ENCODE measurements at places on chromosomes 4 and X.

DNA sequence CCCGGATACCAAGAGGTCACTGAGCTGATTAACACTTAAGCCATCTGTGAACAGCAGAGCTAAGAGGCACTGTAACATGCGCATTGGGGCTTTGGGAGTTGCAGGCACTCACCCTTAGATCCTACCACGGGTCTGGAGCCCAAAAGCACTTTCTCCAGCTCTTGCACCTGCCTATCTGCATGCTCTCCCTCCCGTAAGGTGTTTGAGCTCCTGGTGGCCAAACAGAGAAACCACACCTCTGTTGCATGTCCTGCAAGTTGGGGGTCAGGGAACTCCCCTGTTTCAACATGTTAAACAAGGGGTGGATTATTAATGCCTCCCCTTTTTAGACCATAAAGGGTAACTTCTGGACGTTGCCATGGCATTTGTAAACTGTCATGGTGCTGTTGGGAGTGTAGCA lies 49.8 kb downstream of the GYPA start:
- no peak for DNase-seq

DNA sequence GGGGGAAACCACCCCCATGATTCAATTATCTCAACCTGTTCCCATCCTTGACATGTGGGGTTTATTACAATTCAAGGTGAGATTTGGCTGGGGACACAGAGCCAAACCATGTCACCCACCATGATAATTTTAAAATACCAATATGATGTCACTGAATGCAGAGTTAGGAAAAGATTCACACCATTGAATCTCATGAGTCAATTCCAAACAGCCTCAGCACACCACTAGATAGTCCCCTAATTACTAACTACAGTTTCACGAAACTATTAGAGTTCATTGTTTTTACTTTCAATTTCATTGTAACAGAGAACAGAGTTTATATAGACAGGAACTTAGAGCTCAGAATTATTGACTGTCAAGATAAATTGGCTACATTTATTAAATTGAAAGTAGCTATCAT lies 410.2 kb downstream of the FAM47A start:
- DNase-seq: no peak

DNA sequence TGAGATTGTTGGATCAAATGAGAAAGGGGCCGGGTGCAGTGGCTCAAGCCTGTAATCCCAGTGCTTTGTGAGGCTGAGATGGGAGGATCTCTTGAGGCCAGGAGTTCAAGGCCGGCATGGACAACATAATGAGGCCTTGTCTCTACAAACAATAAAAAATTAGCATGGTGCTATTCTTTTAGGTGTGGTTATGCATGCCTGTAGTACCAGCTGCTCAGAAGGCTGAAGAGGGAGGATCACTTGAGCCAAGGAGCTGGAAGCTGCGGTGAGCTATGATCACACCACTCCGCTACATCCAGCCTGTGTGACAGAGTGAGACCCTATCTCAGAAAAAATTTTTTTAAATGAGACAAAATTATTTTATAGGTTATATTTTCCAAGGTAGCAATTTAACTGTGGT lies 49.7 kb upstream of the TMEM150C start:
- DNase-seq: no peak

DNA sequence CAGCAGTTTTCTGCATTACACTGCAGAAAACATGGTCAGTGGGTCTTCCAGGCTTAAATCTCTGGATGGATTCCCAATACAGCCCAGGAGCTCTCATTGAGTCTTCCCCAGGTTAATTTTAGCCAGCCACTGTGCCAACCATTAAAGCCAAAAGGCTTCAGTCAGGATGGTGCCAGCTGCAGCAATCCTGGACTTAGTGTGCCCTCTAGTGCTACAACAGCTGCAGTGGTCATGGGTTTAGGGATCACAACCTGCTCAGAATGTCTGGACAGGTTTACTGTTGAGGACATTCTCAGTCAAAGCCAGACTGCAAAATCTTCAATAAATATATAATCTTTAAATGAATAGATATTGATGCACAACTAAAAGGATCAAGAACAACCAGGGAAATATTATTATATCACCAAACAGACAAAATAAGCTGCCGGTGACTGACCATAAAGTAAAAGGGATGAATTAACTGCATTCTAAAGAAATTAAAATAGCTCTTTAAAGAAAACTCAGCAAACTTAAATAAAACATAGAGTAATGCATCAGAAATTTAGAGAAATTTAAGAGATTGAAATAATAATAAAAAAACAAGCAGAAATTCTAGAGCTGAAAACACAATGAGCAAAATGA lies 639.9 kb downstream of the SPOCK3 start:
- DNase-seq: no peak

DNA sequence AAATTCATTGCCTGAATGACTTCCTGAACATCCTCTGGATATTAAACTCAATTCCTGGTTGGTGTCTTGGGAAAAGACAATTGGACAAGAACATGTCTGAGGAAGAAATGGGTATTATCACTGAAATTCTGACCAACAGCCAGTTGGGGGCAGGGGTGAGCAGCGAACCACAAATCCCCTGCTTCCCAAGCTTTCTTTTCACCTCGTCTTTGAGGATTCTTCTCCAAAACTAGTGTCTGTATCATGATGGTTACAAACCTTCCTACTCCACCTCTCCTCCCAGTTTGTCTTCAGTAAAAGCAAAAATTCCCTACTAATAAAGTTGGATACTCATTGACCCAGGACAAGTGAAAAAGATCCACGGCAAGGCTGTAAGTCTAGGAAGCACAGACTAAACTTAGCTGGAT lies 48.3 kb upstream of the WDR1 start:
- no peak for DNase-seq

DNA sequence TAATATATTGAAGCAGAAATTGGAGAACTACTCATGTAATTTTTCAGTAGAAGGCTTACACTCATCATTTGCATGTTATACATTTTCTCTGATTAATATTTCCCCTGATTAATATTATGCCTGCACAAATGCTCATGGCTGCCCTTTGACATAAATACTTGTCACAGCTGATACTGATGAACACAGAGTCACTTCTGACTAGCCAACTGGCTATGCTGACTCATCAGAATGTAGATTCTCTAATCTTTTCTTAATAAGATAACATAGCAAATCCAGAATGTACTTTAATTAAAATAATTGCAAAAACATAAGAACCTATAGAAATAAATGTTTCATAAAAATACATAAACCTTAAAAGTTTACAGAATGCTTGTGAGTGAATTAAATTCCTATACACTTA lies 52.4 kb upstream of the C4orf54 start:
- DNase-seq: no peak

GRCh38 chr4:41569961-41570360 lies 32.0 kb downstream of the LIMCH1 start:
- no peak for DNase-seq

GRCh38 chrX:100635989-100636320 lies 651 bp downstream of the TSPAN6 start:
- no peak for DNase-seq

DNA sequence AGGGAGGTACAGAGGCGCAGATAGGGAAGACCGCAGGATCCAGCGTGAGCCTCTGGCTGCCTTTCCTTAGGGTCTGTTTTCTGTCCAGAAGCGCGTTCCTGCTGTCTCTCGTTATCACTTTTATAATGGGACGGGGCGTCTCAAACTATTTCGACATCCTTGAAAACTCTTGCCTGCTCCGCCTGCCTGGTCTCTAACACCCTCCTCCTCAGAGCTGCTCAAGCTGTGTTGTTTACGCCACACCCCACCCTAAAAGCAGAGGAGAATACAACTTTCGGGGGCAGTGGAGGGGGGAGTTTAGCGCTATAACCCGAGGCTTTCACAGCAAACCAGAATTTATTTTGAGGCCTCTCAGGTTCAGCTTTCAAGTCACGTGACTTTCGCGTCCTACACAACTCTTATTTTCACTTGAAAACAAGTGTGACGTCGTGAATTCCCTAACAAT lies 646 bp upstream of the FAM3A start:
- DNase-seq: no peak

GRCh38 chr4:108320061-108320460 lies 151.3 kb upstream of the LEF1 start:
- DNase-seq: no peak

DNA sequence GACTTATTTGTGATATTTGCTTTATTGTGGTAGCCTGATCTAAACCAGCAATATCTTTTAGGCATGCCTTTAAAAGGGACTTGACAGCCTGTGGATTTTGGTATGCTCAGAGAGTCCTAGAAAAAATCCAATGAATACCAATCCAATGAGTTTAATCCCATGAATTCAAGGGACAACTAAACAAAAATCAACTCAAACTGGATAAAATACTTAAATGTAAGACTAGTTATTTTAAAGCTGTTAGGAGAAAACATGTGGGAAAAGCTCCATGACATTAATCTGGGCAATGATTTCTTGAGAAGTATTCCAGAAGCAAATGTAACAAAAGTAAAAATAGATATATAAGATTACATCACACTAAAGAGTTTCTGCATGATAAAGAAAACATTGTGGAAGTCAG lies 711.5 kb upstream of the PITX2 start:
- DNase-seq: no peak

- DNase-seq: no peak
These were observed 69.3 kb upstream of the PDE5A start for GRCh38 chr4:119697887-119698393.

DNA sequence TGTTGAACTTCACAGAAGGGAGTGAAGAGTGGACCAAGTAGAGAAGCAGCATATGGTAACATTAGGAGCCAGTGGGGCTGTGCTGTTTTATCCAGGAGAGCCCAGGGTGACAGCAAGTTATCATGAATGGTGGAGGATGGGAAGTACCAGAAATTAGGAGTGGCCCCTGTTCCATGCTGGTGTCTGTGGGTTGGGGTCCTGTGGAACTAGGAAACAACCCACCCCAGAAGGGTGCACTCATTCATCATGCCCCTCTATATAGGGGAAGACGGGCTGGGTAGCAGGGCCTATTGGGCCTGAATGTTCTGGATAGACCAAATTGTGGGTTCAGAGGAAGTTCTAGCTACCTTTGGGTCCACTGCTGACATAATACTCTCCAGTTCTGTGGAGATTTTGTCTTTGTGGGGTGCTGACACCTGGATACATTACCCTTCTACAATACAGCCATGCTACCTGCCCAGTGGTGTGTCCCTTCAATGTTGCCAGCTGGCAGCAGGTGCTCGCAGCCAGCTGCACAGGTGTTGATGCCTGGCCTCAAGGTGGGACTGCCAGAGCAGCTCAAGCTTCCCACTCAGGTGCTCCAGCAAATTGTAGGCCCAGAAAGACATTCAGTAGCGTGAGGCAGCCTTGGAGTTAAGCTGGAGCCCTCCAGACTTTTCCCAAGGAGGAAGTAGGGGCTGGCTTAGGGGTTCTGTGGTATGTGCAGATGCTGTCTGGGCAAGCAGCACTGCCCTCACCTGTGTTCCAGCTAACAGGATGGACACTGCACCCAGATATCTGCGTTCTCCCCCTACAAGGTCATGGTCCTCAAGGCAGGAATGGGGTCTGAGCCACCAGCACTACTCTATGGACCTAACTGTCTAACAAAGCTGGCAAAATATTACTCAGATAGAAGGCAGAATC lies 106.5 kb downstream of the NHSL2 start:
- DNase-seq: no peak

GRCh38 chr4:28724239-28724638 lies 1863.6 kb downstream of the STIM2 start:
- no peak for DNase-seq

GRCh38 chr4:181331214-181331613 lies 912.0 kb upstream of the TENM3 start:
- no peak for DNase-seq

- no peak for DNase-seq
These were observed 59.5 kb downstream of the SH2D1A start for GRCh38 chrX:124405868-124406267.

DNA sequence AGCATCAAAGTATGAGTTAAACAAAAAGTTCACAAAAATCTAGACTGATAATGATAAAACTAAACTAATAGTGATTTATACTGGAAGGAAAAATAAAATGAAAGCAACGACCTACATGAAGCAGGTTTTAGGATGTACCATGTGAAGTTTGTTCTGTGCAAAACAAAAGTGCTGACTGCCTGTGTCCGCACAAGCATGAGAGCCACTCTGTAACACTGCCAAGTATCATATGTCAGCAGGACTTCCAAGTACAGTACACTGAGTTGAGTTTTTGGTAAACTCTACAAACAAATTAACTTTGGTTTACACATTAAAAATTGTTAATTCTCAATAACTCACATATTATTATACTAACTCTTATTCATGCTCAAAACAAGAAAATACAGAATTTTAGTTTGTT lies 459.0 kb downstream of the PDGFC start:
- DNase-seq: no peak

GRCh38 chr4:176631611-176632010 lies 161.1 kb downstream of the VEGFC start:
- DNase-seq: no peak

GRCh38 chrX:1899841-1900240 lies 285.0 kb downstream of the ASMT start:
- no peak for DNase-seq

GRCh38 chr4:1727117-1728031 lies 6.1 kb downstream of the TACC3 start:
- DNase-seq: no peak

DNA sequence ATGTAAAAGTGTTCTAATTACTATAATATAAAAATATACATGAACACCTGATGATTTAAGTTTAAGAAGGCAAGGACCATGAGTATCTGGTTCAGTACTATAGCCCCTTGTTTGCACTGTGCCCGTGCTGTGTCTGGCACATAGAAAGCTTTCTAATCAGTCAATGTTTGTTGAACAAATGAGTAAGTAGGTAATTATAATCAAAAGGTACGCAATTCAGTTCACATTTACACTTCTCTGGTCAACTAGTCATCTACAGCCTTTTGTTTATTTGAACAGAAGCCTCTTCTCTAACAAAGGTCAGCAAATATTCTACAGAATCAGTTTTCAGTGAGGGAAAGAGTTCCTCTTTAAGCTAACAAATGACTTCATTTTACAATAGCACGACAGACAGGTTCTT lies 523.3 kb downstream of the SMARCA1 start:
- DNase-seq: no peak

- no peak for DNase-seq
These were observed 298.2 kb upstream of the KLF3 start for GRCh38 chr4:38365748-38366310.

DNA sequence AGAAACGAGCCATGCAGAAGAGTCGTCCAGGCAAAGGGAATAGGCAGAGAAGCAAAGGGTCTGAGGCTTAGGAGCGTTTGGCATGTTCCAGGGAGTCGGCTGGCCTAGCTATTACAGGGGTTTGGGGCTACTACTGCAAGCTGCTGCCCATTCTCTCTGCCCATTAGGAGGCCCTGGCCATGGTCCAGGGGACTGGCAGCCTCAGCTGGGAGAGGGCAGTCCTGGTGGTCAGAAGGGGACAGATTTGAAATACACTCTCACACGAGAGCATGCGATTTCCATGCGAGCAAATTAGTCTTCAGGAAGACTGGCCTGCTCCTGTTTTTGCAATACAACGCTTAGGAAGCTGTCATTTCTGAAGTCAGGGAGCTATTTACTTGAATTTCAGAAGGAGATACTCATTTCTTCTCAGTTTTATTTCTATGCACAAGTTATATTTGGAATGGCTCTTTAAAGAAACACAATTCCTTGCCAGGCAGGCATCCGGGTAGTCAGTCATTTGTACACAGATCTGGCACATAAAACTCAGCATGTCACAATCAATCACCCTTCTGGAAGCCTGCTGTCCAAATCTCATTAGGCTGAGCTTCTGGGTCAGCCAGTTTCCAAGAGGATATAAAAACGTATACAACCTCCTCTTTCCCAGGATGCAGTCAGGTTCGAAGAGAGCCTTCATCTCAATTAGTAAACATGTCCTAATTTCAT lies 27.0 kb downstream of the PROM1 start:
- DNase-seq: no peak

All from activated naive CD8-positive, alpha-beta T cell treated with anti-CD3 and anti-CD28 coated beads, Interleukin-2, amount 50 U/mL, for 16 hours (primary cell).